ENCODE measurements at places on chromosomes 3 and 15. TPM values are rescaled to one million over a fixed set of nuclear protein-coding genes. Genes with fewer than 3 reads are reported as not detected.

- H3K4me1 ChIP-seq, result peaks cover 4% of the 10 kb centered on the region
- no peaks in the 10 kb centered on the region for H3K36me3 ChIP-seq
- no peaks in the 10 kb centered on the region for H3K27me3 ChIP-seq
- DNase-seq, result no peak
- no peak overlapping the region for H3K27ac ChIP-seq
These were observed 350.3 kb downstream of the TUSC7 start for GRCh38 chr3:117059956-117060270.

RTP1 gene
- total RNA-seq, result 6.6 TPM

GRCh38 chr3:188296761-188297612 lies 143.0 kb downstream of the LPP start:
- no peak overlapping the region for H3K4me3 ChIP-seq
- no peaks in the 10 kb centered on the region for H3K27me3 ChIP-seq
- no peak overlapping the region for H3K27ac ChIP-seq
- peaks cover 13% of the 10 kb centered on the region for H3K4me1 ChIP-seq

DNA sequence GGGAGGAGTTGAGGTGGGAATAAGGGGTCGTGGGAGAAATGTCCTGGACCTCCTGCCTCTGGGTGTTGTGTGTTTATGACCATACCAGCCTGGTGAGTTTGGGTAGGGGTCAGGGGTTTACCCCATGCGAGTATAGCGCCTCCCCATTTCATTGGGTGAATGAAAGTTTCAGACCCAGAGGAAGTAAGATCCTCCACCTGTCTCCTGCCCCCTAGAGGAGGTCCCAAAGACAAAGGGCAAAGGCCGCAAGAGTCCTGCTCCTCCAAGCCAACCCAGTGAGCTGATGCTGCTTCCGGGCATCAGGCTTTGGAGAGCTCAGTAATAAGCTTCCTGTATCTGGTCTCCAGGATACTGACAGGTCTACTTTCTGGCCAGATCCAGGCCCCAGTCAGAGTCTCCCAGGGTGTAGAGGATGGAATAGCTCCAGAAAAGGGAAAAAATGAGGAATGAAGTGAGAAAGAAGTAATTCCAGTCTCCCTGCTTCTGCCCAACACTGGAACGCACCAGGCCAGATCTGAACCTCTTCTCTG lies 6.4 kb upstream of the TBC1D21 start:
- H3K27me3 ChIP-seq, result no peaks in the 10 kb centered on the region
- no peak overlapping the region for H3K4me3 ChIP-seq
- H3K27ac ChIP-seq, result no peak overlapping the region
- H3K36me3 ChIP-seq, result no peaks in the 10 kb centered on the region

DNA sequence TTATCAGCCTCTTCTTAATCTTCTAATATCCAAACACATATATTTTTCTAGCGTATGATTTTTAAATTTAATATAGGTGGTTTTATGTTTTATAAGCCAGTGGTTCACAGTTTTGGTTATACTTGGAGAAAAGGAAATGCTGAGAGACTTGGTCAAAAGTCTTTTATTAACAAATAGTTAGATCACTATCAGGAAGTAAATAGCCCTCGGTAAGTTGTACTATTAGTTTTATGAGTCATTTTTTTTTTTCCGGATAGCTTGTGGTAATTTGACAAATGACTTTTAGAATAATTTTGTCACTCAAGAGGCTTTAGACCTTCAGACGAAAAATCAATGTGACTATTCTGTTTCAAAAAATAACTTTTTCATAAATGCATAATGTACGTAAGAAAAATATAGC lies 232.2 kb upstream of the ROBO1 start:
- no peak overlapping the region for H3K27ac ChIP-seq
- H3K27me3 ChIP-seq, result no peaks in the 10 kb centered on the region
- H3K4me1 ChIP-seq, result no peaks in the 10 kb centered on the region
- no peak for DNase-seq
- H3K4me3 ChIP-seq, result no peak overlapping the region

DNA sequence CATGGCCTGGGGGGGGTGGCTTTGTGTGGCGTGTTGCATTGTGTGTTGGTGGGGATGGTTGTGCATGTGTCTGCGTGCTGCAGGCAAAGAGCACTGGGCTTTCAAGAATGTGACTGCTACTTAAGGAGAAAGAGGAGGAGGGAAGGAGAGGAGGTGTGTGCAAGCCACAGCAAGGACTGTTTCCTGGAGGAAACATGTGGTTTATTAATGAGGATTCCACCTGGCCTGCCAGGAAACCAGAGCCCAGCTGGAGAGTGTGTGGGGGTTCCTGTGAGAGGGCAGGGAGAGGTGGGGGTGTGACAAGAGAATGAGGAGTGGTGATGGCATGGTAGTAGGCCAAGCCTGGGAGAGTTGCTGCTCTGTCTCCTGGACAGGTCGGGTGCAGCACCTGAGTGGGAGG lies 258.1 kb upstream of the ROPN1 start:
- no peak overlapping the region for H3K27ac ChIP-seq
- no peaks in the 10 kb centered on the region for H3K4me1 ChIP-seq
- H3K4me3 ChIP-seq, result no peak overlapping the region
- H3K27me3 ChIP-seq, result no peaks in the 10 kb centered on the region
- no peak for DNase-seq
- H3K36me3 ChIP-seq, result no peaks in the 10 kb centered on the region

GRCh38 chr3:179943117-179943880 lies 93.4 kb downstream of the PEX5L start:
- no peak for DNase-seq
- H3K4me3 ChIP-seq, result no peak overlapping the region
- H3K36me3 ChIP-seq, result no peaks in the 10 kb centered on the region

- H3K4me3 ChIP-seq, result no peak overlapping the region
- no peak overlapping the region for H3K27ac ChIP-seq
- no peak for DNase-seq
- H3K27me3 ChIP-seq, result no peaks in the 10 kb centered on the region
These were observed 107.1 kb upstream of the C15orf61 start for GRCh38 chr15:67413770-67414390.

NRG4 gene
- not detected for total RNA-seq

PLIN1 gene
- total RNA-seq, result not detected

TRAK1 gene
- 30.6 TPM for total RNA-seq

- no peak overlapping the region for H3K4me3 ChIP-seq
- no peaks in the 10 kb centered on the region for H3K4me1 ChIP-seq
- no peak overlapping the region for H3K27ac ChIP-seq
- no peak for DNase-seq
These were observed 57.2 kb downstream of the SEC22A start for GRCh38 chr3:123258811-123259420.

DNA sequence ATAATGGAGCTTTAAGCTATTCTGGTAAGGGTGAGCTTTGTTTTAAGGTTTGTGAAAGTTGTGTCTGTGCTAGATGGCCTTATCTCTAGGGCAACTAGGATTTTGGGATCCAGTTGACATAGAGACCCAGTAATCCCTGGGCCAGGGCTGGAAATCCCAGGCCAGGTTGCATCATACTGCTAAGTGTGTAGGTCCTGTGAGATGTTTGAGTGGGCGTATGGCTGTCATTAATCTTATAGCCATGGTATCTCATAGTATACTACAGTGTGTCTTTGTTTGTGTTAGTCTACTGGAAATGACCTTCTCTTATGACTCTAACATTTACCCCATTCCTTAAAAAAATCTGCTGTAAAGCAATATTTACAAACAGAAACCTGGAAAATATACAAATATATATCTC lies 151.4 kb downstream of the CACNA2D3 start:
- H3K27me3 ChIP-seq, result no peaks in the 10 kb centered on the region
- no peak overlapping the region for H3K4me3 ChIP-seq
- DNase-seq, result no peak
- no peaks in the 10 kb centered on the region for H3K36me3 ChIP-seq
- no peaks in the 10 kb centered on the region for H3K4me1 ChIP-seq

POLQ gene
- 15.4 TPM for total RNA-seq

BTLA gene
- not detected for total RNA-seq

DNA sequence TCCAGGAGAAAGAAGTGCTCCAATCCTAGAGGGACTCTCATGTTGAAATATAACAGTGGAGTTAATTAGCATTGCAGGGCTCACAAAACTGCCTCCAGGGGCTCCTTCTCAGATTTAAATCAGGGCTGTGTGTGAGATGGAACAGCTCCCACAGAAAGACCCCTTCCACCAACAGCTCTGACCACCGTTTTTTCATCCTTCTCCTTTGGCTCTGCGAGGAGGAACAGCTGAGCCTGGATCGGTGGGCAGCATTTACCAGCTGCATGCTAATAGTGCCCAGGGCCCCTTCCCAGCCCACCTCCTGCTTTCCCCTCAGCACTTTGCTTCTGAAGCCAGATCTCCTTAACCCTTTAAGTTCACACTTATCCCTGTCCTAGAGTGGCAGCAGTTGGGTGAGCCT lies 119.2 kb upstream of the UBE2E1 start:
- peaks cover 5% of the 10 kb centered on the region for H3K36me3 ChIP-seq
- no peaks in the 10 kb centered on the region for H3K27me3 ChIP-seq
- no peak overlapping the region for H3K4me3 ChIP-seq
- DNase-seq, result no peak

DNA sequence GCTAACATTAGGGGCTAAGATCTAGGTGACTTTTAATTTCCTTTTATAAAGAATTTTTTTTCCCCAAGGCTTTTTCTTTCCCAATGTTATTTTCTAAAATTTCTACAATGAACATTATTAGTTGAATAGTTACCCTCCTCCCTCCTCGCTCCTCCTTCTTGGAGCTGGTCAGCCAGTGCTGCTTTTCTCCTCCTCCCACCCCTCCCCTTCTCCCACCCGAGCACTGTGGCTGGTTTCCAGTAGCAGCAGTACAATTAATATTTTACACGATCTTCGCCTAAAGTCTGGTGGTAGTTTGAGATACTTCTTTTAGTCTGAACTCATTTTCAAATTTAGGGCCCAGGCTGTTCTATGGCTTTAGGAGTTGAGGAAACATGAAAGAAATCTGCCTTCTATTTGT lies 41.6 kb downstream of the EEFSEC start:
- no peak for DNase-seq
- no peak overlapping the region for H3K27ac ChIP-seq
- H3K36me3 ChIP-seq, result no peaks in the 10 kb centered on the region
- H3K4me3 ChIP-seq, result no peak overlapping the region

DNA sequence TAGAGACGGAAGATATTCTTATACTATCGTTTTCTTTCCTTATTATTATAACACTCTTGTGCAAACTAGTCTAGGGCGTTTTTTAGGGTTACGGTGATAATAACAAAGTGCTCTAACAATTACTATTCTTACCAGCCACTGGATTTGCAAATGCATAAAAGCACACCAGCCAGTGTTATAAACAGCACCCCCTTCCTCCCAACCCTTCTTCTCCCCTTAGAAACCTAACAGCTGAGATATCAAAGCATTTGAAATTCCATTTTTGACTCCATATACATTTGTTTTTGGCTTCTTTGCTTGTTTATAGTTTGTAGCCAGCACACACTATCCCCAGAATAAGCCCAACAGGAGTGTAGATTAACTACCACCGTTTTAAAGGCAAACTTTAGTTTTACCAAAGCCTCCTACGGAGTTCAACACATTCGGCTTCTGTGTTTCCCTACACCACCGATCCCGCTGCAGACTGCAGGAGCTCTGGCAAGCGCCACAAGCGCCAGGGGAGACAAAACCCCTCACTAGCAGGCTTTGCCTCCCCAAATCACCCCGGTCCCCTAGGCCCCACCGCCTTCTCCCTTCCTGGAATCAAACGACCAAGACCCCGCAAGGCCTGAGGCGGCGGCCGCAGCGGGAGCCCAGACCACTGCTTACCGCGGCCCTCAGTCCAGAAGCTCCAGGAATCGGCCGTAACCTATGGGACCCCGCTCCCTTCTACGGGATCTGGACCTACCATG lies 461 bp downstream of the COPB2 start:
- H3K36me3 ChIP-seq, result no peaks in the 10 kb centered on the region
- no peak overlapping the region for H3K27ac ChIP-seq
- peak overlapping the region; percentile 91 for H3K4me3 ChIP-seq
- DNase-seq, result no peak

DNA sequence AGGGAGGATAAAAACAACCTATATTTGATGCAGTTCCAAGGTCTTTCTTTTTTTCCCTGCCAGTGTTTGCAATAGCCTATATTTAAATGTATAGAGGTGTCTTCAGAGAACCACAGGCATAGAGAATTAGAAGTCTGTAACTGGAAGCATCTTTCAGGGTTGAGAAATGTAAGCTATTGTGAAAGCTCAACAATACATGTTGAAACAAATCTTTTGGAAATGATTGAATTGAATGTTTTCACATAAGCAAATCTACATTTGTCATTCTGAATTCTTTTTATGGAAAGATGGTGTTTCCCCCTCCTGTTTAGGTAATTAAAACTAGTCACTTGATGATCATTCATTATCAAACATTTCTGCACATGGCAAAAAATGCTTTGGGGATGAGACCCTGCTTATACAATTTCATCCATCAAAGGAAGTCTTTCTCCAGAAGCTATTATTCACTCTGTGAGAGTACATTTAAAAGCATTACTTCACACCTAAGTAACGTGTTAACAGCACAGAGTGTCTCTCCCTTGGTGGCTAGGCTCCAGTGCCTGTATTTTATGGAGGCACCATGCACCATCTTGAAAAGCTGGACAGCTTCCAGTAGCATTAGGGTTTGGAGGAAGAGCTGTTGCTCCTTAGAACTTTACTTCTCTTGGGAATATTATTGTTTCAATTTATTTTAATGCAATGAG lies 406.2 kb downstream of the LSAMP start:
- no peaks in the 10 kb centered on the region for H3K36me3 ChIP-seq
- DNase-seq, result no peak
- no peaks in the 10 kb centered on the region for H3K4me1 ChIP-seq
- no peaks in the 10 kb centered on the region for H3K27me3 ChIP-seq
- H3K27ac ChIP-seq, result no peak overlapping the region

DNA sequence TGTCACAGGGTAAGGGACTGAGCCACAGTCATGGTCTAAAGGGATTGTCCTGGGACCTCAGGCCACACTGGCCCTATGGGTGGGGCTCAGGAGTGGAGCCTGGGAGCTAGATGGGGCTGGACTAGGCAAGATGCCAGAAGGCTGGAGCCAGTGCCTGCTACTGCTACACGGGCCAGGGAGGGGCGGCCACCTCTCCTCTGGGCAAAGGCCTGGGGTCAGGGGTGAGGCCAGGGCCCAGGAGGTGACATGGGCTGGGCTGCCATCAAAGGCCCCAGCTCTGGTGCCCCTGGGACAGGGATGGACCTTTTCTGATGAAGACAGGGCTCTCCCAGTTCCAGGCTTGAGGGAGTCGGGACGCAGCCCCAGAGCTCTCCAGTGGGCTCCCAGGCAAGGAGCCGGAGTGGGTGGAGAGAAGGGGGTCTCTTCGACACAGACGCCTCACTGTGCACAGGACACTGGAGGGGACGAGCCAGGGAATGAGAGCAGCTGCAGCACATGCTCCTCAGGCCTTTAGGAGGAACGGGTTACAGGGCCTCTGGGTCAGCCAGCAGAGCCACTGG lies 62.1 kb upstream of the IQSEC1 start:
- no peaks in the 10 kb centered on the region for H3K36me3 ChIP-seq
- no peaks in the 10 kb centered on the region for H3K27me3 ChIP-seq
- no peaks in the 10 kb centered on the region for H3K4me1 ChIP-seq

- peaks cover 7% of the 10 kb centered on the region for H3K27me3 ChIP-seq
- no peaks in the 10 kb centered on the region for H3K4me1 ChIP-seq
- H3K4me3 ChIP-seq, result peak within 1 kb of the TSS; percentile 86
- H3K36me3 ChIP-seq, result peaks cover 18% of the 10 kb centered on the region
These were observed at the start of gene ABHD17C for GRCh38 chr15:80695099-80695910. ABHD17C (plus strand) TSS chr15:80695310; CDS start chr15:80695430, 120 bp downstream.
